ENCODE measurements at places on chromosomes 3 and 15.

DNA sequence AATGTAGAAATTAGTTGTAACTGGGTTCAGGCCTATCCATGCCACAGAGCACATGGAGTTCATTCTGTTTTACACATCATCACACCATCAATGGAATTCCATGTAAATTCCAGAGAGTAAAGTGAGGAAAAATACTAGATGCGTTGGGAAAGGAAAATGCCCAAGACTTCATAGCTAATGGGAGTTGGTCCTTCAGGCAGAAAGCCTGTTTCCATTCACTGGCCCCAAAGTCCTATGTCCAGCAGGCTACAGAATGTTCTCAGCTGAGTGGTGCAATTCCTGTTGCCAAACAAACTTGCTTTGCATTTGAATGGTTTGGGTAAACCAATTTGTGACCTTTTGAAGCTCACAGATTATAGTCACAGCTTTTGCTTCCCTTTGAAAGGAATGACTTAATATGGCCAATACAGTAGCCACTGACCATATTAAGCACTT, 164.6 kb upstream of the PFN2 start:
- DNase-seq: no peak

DNA sequence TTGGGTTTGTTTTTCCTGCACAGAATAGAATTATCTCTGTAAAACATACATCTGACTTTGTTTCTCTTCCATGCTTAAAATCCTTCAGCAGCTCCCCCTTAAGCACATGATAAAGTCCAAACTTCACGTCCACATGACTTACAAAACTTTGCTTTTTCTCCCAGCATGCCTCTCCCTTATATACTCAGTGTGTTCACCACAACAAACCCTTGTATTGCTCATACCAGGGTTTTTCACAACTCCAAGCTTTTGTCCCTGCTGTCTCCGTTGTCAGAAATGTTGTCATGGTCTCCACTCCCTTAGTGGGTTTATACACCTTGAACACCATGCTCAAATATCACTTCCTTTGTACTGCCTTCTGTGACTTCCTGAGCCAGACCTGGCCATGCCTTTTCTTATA, 91.1 kb upstream of the MITF start:
- no peak for DNase-seq

GRCh38 chr3:136385457-136385856, 135.3 kb downstream of the PCCB start:
- no peak for DNase-seq

DNA sequence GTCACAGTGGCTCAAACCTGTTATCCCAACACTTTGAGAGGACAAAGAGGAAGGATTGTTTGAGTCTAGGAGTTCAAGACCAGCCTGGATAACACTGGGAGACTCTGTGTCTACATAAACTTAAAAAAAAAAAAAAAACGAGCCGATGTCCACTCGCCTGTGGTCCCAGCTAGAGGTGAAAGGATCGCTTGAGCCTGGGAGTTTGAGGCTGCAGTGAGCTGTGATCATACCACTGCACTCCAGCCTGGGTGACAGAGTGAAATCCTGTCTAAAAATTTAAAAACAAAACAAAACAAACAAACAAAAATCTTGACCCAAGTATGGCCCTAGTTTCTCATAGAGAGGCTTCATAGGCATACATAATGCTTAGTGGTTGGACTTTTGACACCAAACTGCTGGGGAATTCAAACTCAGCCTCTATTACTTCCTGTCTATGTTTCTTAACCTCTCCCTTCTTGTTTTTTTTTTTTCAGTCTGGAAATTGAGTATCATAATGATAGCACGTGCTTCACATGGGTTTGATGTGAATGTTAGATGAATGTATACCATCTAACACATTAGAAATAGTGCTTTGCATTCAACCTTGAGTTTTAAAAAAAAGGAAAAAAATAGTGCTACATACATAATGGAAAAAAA, 46.4 kb upstream of the CAPN7 start:
- no peak for DNase-seq

DNA sequence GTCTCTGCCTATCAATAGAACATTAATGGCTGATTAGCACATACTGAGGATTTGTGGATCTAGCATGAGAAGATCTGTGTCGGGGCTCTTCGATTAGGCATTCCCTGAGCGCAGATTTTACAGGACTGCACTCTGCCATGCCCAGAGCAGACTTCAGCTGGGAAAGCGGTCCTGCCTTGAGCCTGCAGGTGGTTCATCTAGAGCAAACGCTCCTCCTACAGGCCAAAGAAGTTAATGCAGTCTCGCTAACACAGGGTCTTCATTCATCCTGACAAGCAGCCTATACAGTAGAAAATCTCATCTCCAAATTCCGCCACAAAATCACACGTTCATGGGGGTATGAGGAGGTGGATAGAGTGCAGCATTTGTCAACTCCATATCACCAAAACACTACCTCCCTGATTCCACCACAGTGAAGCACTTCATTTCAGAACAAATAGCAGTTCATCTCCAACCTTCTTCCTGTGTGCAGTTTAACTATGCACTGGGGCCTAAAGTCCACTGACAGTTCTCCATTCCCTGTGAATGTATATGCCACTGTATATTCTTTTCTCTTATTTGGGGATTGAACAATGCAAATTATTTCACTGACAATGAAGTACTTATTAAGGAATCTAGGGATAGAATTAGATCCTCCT, 405.8 kb downstream of the IGSF11 start:
- DNase-seq: peak; percentile 39

DNA sequence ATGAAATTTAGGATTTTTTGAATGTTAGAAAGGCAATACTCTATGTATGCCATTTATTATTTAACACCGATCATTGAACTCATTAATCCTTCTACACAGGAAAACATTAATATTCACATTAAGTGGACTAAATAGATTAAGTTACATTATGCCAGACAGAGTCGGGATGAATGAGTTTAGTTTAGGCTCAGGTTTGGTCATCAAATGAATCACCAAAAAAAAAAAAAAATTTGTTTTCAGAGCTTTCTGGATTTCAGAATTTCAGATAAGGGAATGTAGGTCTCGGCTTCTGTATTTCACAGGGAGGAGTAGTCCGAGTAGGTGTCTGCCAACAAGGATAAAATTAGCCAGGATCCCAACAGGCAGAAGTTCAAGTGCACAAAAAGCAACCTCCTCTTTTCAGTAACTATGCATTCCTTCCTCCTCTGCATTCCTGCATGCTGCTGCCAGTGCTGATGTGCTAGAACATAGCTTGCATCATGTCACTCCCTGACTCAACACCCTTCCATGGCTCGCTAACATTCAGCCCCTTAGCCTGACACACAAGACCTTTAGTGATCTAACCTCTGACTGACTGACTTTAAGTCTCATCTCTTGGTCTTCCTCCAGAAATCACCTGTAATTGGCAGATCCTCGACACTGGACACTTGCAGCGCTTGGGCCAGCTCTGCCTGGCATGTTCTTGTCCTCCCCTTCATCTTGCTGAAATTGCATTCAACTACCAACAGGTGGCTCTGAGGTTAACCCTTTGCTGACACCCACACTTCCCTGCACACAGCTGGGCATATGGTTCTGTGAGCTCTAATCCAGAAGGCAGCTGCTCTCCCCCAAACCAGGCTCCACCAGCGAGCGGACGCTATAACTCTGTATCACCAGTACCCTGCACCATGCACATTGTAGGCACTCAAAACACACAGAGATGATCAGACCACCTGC, 145.4 kb upstream of the PROK2 start:
- DNase-seq: no peak

DNA sequence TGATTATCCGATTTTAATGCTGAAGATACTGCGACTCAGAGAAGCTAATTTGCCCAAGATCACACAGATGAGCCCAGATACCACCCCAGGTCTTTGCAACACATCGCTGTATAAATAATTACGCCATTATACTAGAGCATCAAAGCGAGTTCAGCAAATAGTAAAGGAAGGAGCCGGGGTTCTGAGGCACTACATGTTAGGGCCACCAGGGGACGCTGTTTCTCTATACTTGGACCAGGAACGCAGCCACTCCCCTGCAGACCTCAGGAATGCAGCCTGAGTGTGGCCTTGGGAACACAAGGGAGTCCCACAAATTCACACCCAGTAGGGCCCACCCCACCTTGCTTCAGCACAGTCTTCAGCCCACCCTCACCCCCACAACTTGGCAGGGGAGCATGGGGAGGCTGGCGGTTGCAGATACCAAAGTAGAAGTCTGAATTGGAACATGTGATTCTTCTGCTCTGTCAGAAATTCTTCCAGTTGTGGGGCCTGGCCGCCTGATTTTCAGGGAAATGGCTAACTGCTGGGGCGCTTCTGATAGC, 57.8 kb upstream of the RYK start:
- peak; percentile 74 for DNase-seq
